GF-D8 (cell line): ENCODE measurements at places on chromosomes 3 and 15.

DNA sequence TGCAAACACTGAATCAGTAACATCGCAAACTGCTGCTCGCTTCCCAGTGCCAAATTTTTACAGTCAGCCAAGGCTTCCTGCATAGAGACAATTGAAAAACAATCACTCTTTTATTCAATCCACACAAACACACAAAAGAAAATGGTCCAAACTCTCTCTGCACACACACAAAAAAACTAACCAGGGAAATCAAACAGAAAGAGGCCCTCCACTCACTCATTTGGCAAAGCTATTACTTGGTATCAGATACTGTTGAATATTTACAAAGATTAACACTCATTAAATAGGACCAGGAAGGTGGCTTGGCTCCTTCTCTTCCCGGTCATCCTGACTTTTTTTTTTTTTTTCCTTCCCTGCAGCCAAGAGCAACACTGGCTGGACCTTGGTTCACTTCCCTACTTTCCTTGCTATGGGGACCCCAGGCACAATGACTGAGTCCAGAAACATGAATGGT lies 62.4 kb upstream of the SPATA12 start:
- no peak for DNase-seq

GRCh38 chr3:157132341-157132740 lies 27.6 kb downstream of the CCNL1 start:
- no peak for DNase-seq

DNA sequence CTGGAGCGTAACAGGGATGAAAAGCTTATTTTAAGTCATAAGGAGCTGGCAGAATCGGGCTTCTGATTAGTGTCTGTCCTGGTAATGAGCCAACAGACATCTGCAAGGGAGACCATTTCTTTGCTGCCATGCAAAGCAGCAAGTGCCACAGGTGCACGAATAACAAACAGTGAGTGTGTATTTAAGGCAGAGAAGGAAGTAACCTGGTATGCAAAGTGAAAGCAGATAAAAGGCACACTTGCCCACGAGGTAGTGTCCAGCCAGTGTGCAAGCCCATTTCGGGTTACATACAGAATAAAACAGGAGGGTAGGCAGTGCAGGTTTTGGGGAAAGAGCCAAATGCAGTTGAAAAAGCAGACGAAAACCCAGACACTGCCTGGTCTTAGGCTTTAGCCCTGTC lies 1153.7 kb downstream of the SI start:
- no peak for DNase-seq

DNA sequence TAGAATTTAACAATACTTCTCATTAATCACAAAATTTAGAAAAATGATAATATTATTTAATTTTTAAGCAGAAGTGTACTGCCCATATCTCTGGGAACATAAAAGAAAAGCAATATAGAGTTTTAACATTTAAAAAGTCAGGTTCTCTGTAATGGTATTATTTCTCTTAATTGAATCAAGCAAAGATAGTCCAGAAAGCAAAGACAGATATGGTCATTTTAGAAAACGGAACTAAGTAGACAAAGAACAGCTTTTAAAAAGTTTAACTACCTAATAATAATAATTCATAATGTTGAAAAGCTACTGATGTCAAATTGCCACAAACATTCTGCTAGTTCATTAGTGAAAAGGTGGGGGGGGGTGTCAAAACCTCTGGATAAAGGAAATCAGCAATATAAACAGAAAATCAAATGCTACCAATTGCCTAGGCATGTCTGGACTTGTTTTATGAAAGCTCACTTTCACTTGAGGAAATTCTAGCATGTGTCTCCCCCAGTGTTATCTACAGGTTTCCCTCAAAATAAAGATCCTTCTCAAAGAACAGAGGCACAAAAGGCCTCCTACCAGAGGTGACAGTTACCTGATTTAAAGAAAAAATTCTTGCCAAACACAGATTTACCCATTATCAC lies 1.7 kb downstream of the ZMAT3 start:
- DNase-seq: no peak

- DNase-seq: no peak
These were observed 74.9 kb downstream of the PFN2 start for GRCh38 chr3:149895769-149896168.
